ENCODE measurements at places on chromosomes 1 and 21. TPM values are rescaled to one million over a fixed set of nuclear protein-coding genes. Genes with fewer than 3 reads are reported as not detected.

The OR2T11 gene
- not detected for total RNA-seq

DNA sequence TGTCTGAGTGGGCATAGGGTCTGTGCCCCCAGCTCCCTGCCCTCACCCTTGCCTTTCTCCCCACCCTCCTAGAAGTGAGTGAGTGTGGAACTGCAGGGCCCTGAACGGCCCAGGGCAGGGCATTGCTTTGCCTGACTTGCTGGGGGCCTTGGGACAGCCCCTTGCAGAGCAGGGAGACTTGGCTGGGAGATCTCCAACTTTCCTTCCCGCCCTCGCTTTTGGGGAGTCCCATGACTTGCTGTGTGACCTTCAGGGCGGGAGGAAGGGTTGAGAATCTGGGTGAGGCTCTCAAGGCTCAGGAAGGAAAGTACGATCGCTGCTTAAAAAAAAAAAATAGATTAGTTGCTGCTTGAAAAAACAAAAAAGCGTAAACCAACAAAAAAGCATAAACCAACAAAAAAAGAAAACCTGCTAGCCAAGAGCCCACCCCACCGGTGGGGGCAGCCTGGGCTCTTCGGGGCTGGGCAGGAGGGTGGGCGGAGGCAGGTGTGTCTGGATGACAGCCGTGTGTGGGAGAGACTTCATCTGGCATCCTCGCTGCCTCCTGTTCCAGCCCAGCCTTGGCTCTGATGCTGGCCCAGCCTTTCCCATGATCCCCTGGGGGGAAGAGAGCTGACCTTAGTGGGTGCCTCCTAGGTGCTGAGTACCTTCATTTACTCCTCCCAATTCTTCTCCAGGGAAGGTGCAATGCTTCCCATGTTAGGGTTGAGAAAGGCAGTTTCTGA is 6.5 kb downstream of the NBL1 start:
- peaks cover 33% of the 10 kb centered on the region for H3K4me1 ChIP-seq
- no peaks in the 10 kb centered on the region for H3K36me3 ChIP-seq
- H3K27me3 ChIP-seq: no peaks in the 10 kb centered on the region
- no peak overlapping the region for H3K4me3 ChIP-seq
- H3K27ac ChIP-seq: no peak overlapping the region
- DNase-seq: no peak

GRCh38 chr21:42473498-42474042 is 22.5 kb downstream of the RSPH1 start:
- H3K27me3 ChIP-seq: peaks cover 3% of the 10 kb centered on the region
- H3K27ac ChIP-seq: no peak overlapping the region
- no peak for DNase-seq
- H3K4me3 ChIP-seq: no peak overlapping the region
- H3K36me3 ChIP-seq: no peaks in the 10 kb centered on the region

GRCh38 chr1:46301808-46302640 is 1.4 kb downstream of the LRRC41 start:
- no peaks in the 10 kb centered on the region for H3K27me3 ChIP-seq
- peaks cover 25% of the 10 kb centered on the region for H3K36me3 ChIP-seq
- peak overlapping the region; percentile 100 for H3K4me3 ChIP-seq

The C1orf210 gene
- total RNA-seq: not detected

- peak overlapping the region; percentile 74 for H3K4me3 ChIP-seq
- peak overlapping the region; percentile 94 for H3K27ac ChIP-seq
- no peaks in the 10 kb centered on the region for H3K27me3 ChIP-seq
- H3K36me3 ChIP-seq: peaks cover 9% of the 10 kb centered on the region
- H3K4me1 ChIP-seq: peaks cover 68% of the 10 kb centered on the region
These were observed 18.6 kb downstream of the AZIN2 start for GRCh38 chr1:33099290-33100118.

The ACOT11 gene
- 0.91 TPM for total RNA-seq

- no peaks in the 10 kb centered on the region for H3K36me3 ChIP-seq
- no peak for DNase-seq
- H3K27me3 ChIP-seq: peaks cover 2% of the 10 kb centered on the region
- no peak overlapping the region for H3K27ac ChIP-seq
- H3K4me1 ChIP-seq: no peaks in the 10 kb centered on the region
- H3K4me3 ChIP-seq: no peak overlapping the region
These were observed 559.0 kb upstream of the PLXNA2 start for GRCh38 chr1:208803011-208803811.

DNA sequence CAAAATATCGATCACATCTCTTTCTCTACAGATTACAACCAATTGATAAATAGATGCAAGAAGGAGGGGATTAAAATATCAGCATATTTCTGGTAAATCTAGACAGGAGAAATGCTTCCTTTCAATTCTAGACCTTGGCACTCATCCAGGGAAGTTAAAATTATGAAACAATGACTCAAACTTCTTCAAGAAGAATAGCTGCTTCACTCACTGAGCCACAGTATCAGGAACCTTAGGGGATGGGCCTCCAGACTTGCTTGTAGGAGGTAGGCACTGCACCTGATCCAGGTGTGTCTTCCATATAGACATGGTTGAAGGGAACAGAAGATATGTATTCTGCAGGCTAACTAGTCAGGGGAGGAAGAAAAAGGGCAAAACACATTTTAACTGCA is 9.8 kb downstream of the SLAMF7 start:
- no peak for DNase-seq
- no peaks in the 10 kb centered on the region for H3K27me3 ChIP-seq
- H3K36me3 ChIP-seq: peaks cover 54% of the 10 kb centered on the region
- H3K4me3 ChIP-seq: no peak overlapping the region
- H3K27ac ChIP-seq: peak overlapping the region; percentile 61

GRCh38 chr1:201500670-201501120 is 6.2 kb downstream of the CSRP1 start:
- H3K4me1 ChIP-seq: peaks cover 19% of the 10 kb centered on the region
- no peaks in the 10 kb centered on the region for H3K27me3 ChIP-seq
- peaks cover 6% of the 10 kb centered on the region for H3K36me3 ChIP-seq
- H3K4me3 ChIP-seq: no peak overlapping the region
- H3K27ac ChIP-seq: no peak overlapping the region

- H3K4me3 ChIP-seq: no peak overlapping the region
- H3K4me1 ChIP-seq: no peaks in the 10 kb centered on the region
- no peak for DNase-seq
- no peak overlapping the region for H3K27ac ChIP-seq
- peaks cover 3% of the 10 kb centered on the region for H3K27me3 ChIP-seq
These were observed 115.4 kb downstream of the BCAR3 start for GRCh38 chr1:93566227-93566626.

DNA sequence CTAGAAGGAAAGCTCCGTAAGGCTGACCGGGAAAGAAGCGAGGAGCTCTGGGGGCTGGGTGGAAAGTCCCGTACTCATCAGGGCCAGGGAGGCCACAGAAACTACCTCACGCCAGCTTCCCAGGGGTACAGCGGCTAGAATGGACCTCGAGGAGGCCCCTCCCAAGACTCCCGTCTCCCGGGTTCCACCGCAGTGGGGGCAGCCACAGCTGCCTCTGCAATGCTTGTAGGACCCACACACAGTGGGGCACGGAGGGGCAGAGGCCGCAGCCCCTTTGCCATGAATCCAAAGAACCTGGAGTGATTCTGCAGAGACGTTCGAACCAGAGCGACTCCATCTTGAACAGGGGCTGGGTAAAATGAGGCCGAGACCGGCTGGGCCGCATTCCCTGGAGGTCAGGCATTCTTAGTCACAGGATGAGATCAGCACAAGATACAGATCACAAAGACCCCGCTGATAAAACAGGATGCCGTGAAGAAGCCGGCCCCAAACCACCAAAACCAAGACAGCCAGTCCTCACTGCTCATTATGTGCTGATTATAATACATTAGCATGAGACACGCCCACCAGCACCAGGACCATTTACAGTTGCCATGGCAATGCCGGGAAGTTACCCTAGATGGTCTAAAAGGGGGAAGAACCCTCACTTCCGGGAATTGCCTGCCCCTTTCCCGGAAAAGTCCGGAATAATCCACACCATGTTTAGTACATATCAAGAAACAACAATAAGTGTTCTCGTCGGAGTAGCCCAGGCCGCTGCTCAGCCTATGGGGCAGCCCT is 1.6 kb upstream of the ANKRD65 start:
- H3K4me3 ChIP-seq: no peak overlapping the region
- H3K36me3 ChIP-seq: no peaks in the 10 kb centered on the region
- peaks cover 10% of the 10 kb centered on the region for H3K27me3 ChIP-seq
- no peak for DNase-seq

GRCh38 chr1:164337394-164337793 is 221.6 kb upstream of the PBX1 start:
- no peaks in the 10 kb centered on the region for H3K36me3 ChIP-seq
- no peak for DNase-seq
- no peak overlapping the region for H3K4me3 ChIP-seq
- no peak overlapping the region for H3K27ac ChIP-seq
- H3K27me3 ChIP-seq: no peaks in the 10 kb centered on the region

The RASAL2 gene
- total RNA-seq: not detected

The KCND3 gene
- total RNA-seq: not detected

GRCh38 chr1:202831906-202832305 is 21.2 kb downstream of the PCAT6 start:
- H3K4me1 ChIP-seq: peaks cover 62% of the 10 kb centered on the region
- peaks cover 2% of the 10 kb centered on the region for H3K27me3 ChIP-seq

- H3K36me3 ChIP-seq: peaks cover 2% of the 10 kb centered on the region
- H3K27ac ChIP-seq: peak overlapping the region; percentile 80
- peaks cover 36% of the 10 kb centered on the region for H3K4me1 ChIP-seq
These were observed 11.3 kb downstream of the TXNIP start for GRCh38 chr1:145985129-145985501.

- H3K27ac ChIP-seq: no peak overlapping the region
- H3K36me3 ChIP-seq: peaks cover 6% of the 10 kb centered on the region
- H3K4me3 ChIP-seq: no peak overlapping the region
- no peaks in the 10 kb centered on the region for H3K27me3 ChIP-seq
These were observed 33.4 kb downstream of the B3GALNT2 start for GRCh38 chr1:235470741-235471439.

DNA sequence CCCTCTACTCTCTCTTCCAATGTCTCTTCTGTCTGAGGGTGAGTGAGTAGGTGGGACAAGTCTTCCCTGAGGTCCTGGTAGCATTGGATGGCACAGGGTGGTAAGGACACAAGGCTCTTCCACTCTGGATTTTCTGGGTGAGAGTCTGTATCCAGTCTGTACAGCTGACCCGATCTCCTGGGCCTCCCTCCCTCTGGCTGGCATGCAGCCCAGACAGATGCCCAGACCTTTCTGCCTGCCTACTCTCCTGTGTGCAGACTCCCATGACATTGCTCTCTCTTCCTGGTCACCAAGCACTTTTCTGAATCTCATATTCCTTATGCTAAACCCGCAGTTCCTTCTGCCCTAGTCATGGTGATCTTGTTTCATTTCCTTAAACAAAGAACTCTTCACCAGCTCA is 100.3 kb downstream of the GRIK3 start:
- peaks cover 6% of the 10 kb centered on the region for H3K27me3 ChIP-seq
- no peak overlapping the region for H3K4me3 ChIP-seq
- no peaks in the 10 kb centered on the region for H3K4me1 ChIP-seq
- DNase-seq: no peak
- H3K27ac ChIP-seq: no peak overlapping the region

The ANKRD35 gene
- 0.52 TPM for total RNA-seq

DNA sequence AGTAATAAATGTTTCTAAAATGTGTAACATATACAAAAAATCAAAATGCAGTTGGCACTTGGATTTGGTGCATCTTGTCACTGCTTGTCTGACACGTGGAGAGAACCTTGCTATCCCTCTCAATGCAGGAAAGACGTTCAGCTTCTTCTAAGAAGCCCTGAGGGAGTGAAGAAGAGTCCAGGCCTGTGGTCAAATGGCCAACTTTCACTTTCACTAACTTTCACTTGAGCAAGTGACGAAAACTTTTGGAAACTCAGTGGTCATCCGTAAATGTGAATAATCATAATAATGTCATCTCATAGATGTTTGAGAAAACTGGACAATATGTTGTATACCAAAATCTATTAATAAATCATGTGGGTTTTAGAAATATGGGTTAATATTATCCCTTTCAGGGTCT is 61.9 kb downstream of the ERG start:
- DNase-seq: no peak
- no peaks in the 10 kb centered on the region for H3K4me1 ChIP-seq
- no peak overlapping the region for H3K4me3 ChIP-seq

DNA sequence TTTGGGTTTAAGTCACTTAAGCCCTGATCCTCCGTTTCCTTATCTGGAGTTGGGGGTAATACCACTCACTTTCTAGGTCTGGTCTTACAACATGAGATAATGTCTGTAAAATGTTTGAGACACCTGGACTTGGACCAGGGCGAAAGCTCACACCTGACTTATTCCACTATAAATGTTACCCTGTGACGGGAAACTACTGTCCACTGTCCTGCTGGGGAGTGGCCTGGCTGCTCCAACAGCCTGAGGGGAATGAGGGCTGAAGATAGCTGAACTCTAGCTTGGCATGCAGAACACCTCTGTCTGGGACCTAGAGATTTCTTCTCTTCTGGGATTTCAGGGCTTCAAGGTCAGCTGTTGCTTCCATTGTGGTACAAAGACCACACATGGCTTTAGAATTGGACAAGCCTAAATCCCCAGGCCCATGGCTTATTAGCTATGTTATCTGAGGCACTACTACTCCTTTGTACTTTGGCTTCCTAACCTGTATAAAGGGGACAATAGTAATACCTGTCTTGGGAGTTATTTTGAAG is 9.5 kb upstream of the A3GALT2 start:
- no peak for DNase-seq
- no peak overlapping the region for H3K27ac ChIP-seq
- no peak overlapping the region for H3K4me3 ChIP-seq
- no peaks in the 10 kb centered on the region for H3K27me3 ChIP-seq

DNA sequence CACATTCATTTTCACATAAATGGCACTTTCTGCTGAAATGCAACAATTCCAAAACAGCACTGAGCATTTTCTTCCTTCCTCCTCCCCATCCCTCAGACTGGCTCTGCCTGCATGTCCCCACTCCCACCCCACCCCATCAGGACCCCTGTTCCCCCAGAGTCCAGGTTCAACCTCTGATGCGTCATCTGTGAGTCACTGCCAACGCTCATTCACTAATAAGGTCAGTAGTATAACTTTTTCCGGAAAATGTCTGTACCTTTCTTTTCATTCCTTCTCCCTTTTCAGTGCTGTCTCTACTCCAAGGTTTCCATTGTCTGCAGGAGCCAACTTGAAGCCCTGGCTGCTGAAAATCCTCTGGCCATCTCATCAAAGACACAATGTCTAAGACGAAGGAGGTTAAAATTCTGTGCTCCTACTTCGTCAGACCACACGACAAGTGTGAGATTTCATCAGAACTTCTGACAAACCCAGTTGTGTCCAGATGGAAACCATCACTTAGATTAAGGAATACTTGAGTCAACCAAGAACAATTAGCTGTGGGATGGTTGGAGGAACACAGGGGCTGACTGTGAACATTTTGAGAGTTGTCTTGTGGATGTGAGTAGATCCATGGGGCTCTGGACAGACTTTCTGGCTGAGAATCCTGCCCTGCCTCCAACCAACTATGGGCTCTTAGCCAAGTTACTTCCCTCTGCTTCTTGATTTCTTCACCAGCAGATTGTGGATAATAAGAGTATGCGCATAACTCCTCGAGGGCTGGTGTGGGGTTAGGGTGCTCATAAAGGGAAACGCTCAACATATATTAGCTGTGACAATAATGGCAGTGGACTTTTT is 35.6 kb upstream of the UTS2 start:
- H3K27me3 ChIP-seq: peaks cover 25% of the 10 kb centered on the region

- H3K4me1 ChIP-seq: no peaks in the 10 kb centered on the region
- H3K36me3 ChIP-seq: no peaks in the 10 kb centered on the region
- DNase-seq: no peak
- H3K4me3 ChIP-seq: no peak overlapping the region
- H3K27ac ChIP-seq: no peak overlapping the region
These were observed 60.3 kb upstream of the GADD45A start for GRCh38 chr1:67624680-67625079.

- peaks cover 21% of the 10 kb centered on the region for H3K36me3 ChIP-seq
- peak overlapping the region; percentile 20 for H3K4me3 ChIP-seq
- no peak overlapping the region for H3K27ac ChIP-seq
- no peak for DNase-seq
These were observed 243.3 kb upstream of the JUN start for GRCh38 chr1:59027177-59027576.

Measured in activated T-helper 1 cell treated with anti-CD3 and anti-CD28 coated beads, Interleukin-12 subunit alpha, Interleukin-12 subunit beta, Interleukin-2, Interleukin-4 antibody, amounts not matched to agents 30 ng/mL and 10 ng/mL and 1 ng/mL, durations not matched to agents 14 hours and 24 hours and 36 hours (primary cell).